ENCODE measurements at places on chromosomes 3 and 15. TPM values are rescaled to one million over a fixed set of nuclear protein-coding genes. Genes with fewer than 3 reads are reported as not detected.

- no peaks in the 10 kb centered on the region for H3K36me3 ChIP-seq
- no peak for DNase-seq
- no peaks in the 10 kb centered on the region for H3K4me1 ChIP-seq
These were observed 12.4 kb downstream of the CACNA2D3 start for GRCh38 chr3:54134713-54135112.

DNA sequence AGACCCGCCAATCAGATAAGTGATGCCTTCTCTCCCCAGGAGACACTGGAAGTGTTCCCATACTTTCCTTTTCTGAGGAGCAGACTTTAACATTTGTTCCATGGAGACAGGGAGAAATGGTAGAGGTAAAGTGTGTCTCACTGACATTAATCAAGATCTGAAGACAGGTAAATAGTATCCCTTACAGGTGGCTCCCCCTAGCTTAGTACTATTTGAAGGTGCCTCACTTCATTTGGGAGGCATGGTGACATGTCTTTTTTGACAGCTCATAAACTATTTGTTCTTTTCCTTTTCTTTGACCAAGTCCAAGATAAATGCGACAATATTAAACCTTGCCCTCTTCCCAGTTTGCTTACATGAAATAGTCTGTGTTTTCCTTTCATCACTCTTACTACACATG, 485.6 kb upstream of the IL12A start:
- DNase-seq = no peak
- H3K4me1 ChIP-seq = no peaks in the 10 kb centered on the region
- no peak overlapping the region for H3K27ac ChIP-seq
- no peaks in the 10 kb centered on the region for H3K36me3 ChIP-seq

DNA sequence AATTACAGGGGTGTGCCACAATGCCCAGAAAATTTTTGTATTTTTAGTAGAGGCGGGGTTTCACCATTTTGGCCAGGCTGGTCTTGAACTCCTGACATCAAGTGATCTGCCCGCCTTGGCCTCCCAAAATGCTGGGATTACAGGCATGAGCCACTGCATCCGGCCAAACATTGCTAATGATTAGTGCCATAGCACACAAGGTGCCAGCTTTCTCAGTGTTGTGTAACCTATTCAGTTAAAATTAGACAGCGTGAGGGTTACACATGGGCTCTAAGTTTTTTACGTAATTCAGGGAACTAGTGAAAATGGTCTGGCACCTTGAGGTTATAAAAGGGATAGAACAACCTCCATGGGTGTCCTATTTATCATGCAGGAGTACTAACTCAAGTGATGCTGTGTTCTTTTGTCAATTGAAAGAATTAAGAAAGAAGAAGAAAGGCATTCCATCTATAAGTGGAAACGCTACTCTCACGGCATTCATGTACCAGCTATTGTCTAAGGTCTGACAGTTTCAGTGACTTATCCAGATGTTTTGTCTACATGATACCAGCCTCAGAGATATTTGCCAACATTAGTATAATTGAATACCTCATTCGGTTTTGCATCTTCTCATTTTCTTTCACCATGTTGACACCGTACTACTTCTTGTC, 84.7 kb downstream of the EOMES start:
- no peak overlapping the region for H3K4me3 ChIP-seq
- no peaks in the 10 kb centered on the region for H3K27me3 ChIP-seq
- H3K27ac ChIP-seq = no peak overlapping the region

DNA sequence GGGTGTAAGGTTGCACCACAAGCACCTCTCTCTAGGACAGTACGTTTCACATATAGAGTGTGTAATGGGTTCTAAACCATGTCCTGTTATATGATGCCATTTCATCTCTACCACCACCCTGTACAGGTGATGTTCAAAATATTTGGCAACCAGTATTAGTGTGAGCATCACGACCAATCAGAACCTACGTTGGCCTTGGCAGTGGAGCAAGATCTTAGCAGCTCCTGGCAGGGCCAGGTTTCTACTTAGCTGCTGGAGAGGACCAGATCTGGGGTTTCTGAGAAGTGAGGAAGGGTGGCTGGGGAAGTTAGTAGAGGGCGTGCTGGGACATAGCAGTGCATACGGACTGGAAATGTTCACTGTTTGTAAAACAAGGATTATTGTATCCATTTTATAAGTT, 23.1 kb upstream of the MITF start:
- no peak overlapping the region for H3K27ac ChIP-seq
- no peaks in the 10 kb centered on the region for H3K36me3 ChIP-seq
- DNase-seq = no peak

- H3K36me3 ChIP-seq = no peaks in the 10 kb centered on the region
- no peak for DNase-seq
- peaks cover 78% of the 10 kb centered on the region for H3K27me3 ChIP-seq
- no peak overlapping the region for H3K4me3 ChIP-seq
These were observed 2.9 kb downstream of the SOX14 start for GRCh38 chr3:137766876-137767537.

GRCh38 chr15:67838789-67839332, 984 bp downstream of the RNU6-1 start:
- H3K4me1 ChIP-seq = peaks cover 19% of the 10 kb centered on the region
- peak; percentile 79 for DNase-seq
- H3K27me3 ChIP-seq = no peaks in the 10 kb centered on the region
- H3K4me3 ChIP-seq = no peak overlapping the region

GRCh38 chr3:156761713-156762451, 64.3 kb upstream of the LEKR1 start:
- no peak for DNase-seq
- H3K27ac ChIP-seq = no peak overlapping the region
- no peaks in the 10 kb centered on the region for H3K4me1 ChIP-seq
- H3K36me3 ChIP-seq = no peaks in the 10 kb centered on the region
- no peak overlapping the region for H3K4me3 ChIP-seq

- no peaks in the 10 kb centered on the region for H3K27me3 ChIP-seq
- no peaks in the 10 kb centered on the region for H3K36me3 ChIP-seq
- no peak overlapping the region for H3K27ac ChIP-seq
- H3K4me3 ChIP-seq = no peak overlapping the region
- H3K4me1 ChIP-seq = no peaks in the 10 kb centered on the region
These were observed 91.2 kb downstream of the RPLP1 start for GRCh38 chr15:69543681-69544364.

DNA sequence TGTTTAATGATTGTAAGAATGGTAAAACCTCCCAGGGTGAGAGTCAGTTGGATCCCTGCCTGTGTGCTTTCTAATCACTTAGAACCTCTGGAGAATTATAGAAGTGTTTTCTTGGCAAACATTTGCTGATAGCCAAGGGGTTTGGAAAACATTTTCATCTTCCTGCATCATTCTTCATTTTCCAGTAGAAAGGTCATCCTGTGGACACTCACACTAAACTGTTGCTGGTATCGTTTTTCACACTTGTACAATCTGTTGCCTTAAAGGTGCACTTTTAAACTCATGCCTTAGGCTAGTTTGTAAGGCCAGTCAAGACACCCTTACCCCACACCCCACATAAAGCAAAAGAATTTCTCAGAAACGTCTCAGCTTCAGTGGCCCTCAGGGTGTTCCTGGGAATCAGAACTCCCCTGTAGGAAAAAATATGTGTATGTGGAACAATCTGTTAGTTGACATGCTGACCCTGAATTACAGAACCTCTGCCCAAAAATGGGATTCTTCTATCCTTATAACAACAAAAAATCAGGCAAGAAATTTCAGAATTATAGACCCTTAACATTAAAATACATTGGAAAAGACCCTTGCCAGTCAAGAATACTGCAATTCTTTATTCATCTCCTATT, 5.8 kb upstream of the PLD1 start:
- H3K36me3 ChIP-seq = no peaks in the 10 kb centered on the region
- H3K4me1 ChIP-seq = peaks cover 7% of the 10 kb centered on the region

- no peak for DNase-seq
- H3K27ac ChIP-seq = no peak overlapping the region
- no peak overlapping the region for H3K4me3 ChIP-seq
- H3K4me1 ChIP-seq = no peaks in the 10 kb centered on the region
- no peaks in the 10 kb centered on the region for H3K36me3 ChIP-seq
These were observed 10.5 kb downstream of the MYRIP start for GRCh38 chr3:39819899-39820298.

DNA sequence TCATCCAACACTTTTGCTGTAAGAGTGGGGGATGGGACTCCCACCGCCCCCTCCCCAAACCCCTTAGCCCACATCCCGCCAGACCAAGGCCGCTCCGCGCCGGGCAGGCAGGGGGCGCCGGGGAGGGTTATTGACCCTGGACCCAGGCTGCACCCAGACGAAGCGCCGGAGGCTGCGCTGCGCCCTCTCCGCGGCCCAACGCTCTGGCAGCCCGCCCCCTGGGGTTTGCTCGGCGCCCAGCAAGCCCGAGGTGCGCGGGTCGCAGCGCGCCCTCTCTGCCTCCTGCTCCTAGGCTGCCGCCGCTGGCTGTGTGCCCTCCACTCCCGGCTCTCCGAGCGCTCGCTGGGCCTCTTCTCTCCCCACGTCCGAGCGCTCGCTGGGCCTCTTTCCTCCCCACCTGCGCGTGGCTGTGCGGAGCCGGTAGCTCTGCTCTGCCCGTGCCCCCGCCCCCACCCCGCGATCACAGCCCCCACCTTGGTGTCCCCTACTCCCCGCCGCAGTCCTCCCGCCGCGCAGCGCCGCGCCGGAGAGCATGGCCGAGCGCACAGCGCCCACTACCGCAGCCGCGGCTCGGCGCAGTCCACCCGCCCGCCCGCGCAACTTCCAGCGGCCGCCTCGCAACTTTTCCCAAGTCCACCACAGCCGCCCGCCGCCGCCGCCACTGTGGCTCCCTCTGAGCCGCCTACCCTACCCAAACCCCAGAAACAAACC, 1.2 kb downstream of the MECOM start:
- no peaks in the 10 kb centered on the region for H3K4me1 ChIP-seq
- peak overlapping the region; percentile 83 for H3K27ac ChIP-seq
- H3K4me3 ChIP-seq = peak overlapping the region; percentile 75
- peak; percentile 90 for DNase-seq
- no peaks in the 10 kb centered on the region for H3K27me3 ChIP-seq

DNA sequence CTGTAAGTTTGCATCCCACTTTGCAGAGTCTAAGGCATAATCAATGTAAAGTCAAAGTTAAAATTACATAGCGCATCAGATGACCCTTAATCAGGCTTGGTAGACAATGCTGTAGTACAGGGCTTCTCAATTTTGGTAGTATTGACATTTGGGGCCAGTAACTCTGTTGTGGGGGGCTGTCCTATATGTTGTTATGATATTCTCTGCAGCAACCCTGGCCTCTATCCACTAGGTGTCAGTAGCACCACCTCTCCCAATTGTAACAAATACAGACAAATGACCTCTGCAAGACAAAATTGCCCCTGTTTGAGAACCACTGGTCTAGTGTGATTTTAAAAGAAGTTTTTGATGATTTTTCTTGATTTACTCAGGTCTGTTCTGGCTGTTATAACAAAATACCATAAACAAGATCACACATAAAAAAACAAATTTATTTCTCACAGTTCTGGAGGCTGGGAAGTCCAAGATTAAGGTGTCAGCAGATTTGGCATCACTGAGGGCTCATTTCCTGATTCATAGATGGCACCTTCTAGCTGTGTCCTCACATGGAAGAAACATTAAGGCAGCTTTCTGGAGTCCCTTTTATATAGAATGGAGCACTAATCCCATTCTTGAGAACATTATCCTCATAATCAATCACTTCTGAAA, 37.6 kb upstream of the SLC9A9 start:
- H3K4me1 ChIP-seq = no peaks in the 10 kb centered on the region
- H3K36me3 ChIP-seq = no peaks in the 10 kb centered on the region
- no peak overlapping the region for H3K27ac ChIP-seq
- no peak overlapping the region for H3K4me3 ChIP-seq
- H3K27me3 ChIP-seq = no peaks in the 10 kb centered on the region
- peak; percentile 25 for DNase-seq

DNA sequence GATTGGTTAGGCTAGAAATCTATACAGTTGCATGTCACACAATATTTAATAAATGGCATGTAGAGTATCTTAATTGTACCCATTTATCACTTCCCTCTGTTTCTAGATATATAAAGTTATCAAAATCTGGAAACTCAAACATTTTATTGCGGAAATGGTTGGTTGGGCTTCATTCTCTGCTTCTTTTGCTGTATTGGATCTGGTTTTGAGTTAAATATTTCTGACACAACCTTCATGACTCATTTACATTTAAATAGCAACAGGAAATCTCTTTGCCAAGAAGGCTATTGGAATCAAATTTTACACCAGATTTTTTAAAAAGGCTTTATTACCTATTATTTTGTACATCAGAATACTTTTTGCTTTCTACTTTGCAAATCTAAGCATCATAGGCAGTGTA, 153.8 kb downstream of the EBLN2 start:
- H3K27me3 ChIP-seq = no peaks in the 10 kb centered on the region
- no peak for DNase-seq
- H3K4me1 ChIP-seq = no peaks in the 10 kb centered on the region
- no peaks in the 10 kb centered on the region for H3K36me3 ChIP-seq

GRCh38 chr3:77605308-77605707, 565.4 kb downstream of the ROBO2 start:
- no peak for DNase-seq
- no peak overlapping the region for H3K4me3 ChIP-seq
- H3K4me1 ChIP-seq = no peaks in the 10 kb centered on the region
- H3K27me3 ChIP-seq = no peaks in the 10 kb centered on the region

GRCh38 chr3:186849374-186849975, 7.0 kb downstream of the ADIPOQ start:
- no peaks in the 10 kb centered on the region for H3K27me3 ChIP-seq
- no peak overlapping the region for H3K27ac ChIP-seq
- DNase-seq = no peak

GRCh38 chr15:76065793-76066192, 6.0 kb downstream of the TMEM266 start:
- H3K27ac ChIP-seq = no peak overlapping the region
- H3K27me3 ChIP-seq = no peaks in the 10 kb centered on the region
- peaks cover 6% of the 10 kb centered on the region for H3K4me1 ChIP-seq
- no peaks in the 10 kb centered on the region for H3K36me3 ChIP-seq

DNA sequence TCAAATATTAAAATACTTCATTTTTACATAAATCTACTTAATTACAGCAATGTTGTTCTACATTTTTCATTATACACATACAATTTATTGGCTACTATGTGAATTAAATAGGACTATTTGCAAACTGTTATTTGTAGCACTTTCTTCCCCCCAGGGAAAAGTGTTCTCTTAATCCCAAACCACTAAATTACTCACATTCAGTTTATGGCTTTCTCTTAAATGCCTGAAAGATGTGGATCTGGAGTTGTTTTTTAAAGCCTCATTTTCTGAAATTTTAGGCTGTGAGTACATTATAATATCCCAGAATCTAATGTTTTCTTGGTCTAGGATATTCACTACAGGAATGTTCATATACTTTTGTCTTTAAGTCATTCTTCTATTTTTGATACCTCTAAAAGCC, 32.7 kb downstream of the PRTG start:
- no peak overlapping the region for H3K4me3 ChIP-seq
- DNase-seq = no peak
- no peaks in the 10 kb centered on the region for H3K27me3 ChIP-seq
- H3K36me3 ChIP-seq = no peaks in the 10 kb centered on the region

GRCh38 chr15:63420333-63420747, 38.7 kb upstream of the CA12 start:
- no peak overlapping the region for H3K27ac ChIP-seq
- DNase-seq = no peak
- H3K4me3 ChIP-seq = no peak overlapping the region
- no peaks in the 10 kb centered on the region for H3K4me1 ChIP-seq
- no peaks in the 10 kb centered on the region for H3K36me3 ChIP-seq

- H3K4me1 ChIP-seq = no peaks in the 10 kb centered on the region
- DNase-seq = no peak
- H3K27me3 ChIP-seq = no peaks in the 10 kb centered on the region
These were observed 24.7 kb downstream of the ILDR1 start for GRCh38 chr3:121997372-121997771.

OSTN gene
- total RNA-seq = not detected

AGBL1 gene
- 0.05 TPM for total RNA-seq

PIGZ gene
- 2.2 TPM for total RNA-seq

GPR160 gene
- total RNA-seq = 12.1 TPM

ETV5 gene
- 33.4 TPM for total RNA-seq

AAGAB gene
- total RNA-seq = 15.7 TPM
